NCI-H2029 (cell line): ENCODE measurements at places on chromosomes 5 and 9.

DNA sequence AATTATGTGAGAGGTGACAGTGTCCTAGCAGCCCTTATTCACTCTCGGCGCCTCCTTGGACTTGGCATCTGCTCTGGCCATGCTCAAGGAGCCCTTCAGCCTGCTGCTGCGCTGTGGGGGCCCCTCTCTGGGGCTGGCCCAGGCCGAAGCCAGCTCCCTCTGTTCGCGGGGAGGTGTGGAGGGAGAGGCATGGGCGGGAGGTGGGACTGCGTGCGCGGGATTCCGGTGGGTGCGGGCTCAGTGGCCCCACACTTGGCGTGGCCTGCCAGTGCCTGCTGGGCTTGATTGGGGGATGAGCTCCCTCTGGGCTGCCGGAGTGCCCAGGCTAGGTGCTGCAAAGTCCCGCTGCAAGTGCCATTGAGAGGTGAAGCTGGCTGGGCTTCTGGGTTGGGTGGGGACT lies 12.9 kb upstream of the DMRTA1 start:
- no peak for DNase-seq

DNA sequence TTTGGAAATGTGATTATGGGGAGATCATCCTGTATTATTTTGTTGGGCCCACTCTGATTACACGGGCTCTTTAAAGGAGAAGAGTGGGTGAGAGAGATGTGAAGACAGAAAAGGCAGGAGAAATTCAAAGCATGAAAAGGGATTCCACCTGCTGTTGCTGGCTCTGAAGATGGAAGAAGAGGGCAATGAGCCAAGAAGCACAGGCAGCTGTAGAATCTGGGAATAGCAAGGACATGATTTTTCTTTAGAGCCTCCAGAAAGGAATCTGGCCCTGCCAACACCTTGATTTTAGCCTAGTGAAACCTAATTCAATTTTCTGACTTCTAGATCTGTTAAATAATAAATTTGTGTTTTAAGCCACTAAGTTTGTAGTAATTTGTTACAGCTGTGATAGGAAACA lies 11.3 kb downstream of the C9 start:
- no peak for DNase-seq

DNA sequence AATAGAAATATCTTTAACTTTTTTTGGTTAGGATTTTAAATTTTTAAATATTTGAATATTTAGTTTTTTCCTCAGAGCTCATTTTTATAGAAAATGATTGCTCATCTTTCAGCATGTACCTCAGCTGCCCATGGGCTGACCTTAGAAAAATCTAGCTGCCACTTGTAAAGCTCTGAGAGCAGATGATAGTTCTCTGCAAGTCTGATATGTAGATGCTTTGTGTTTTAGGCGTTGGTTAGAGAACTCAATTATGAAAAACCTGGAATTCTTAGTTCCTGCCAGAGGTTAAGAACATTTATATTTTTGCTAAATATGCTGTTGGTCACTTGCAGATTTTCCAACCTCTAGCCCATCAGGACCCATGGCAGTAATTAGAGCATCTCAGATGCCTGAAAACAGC lies 15.1 kb downstream of the OTULIN start:
- no peak for DNase-seq

DNA sequence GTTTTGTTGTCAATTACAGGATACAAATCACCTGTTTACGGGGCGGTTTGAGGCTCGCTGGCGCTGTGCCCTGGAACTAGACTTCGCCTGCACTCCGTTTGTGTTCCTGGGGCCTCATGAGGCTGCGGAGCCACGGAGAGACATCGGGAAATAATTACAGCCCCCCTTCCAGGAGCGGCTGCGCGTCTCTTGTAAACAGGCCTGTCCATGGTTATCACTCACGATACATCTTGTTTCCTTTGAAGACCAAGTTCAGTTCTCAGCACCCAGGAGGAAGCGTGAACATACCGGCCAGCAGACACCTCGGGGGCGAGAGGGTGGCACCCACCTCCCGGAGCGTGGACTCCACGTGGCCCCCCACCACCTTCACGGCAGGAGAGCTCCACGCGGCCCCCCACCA lies 297.1 kb upstream of the IRX4 start:
- no peak for DNase-seq

DNA sequence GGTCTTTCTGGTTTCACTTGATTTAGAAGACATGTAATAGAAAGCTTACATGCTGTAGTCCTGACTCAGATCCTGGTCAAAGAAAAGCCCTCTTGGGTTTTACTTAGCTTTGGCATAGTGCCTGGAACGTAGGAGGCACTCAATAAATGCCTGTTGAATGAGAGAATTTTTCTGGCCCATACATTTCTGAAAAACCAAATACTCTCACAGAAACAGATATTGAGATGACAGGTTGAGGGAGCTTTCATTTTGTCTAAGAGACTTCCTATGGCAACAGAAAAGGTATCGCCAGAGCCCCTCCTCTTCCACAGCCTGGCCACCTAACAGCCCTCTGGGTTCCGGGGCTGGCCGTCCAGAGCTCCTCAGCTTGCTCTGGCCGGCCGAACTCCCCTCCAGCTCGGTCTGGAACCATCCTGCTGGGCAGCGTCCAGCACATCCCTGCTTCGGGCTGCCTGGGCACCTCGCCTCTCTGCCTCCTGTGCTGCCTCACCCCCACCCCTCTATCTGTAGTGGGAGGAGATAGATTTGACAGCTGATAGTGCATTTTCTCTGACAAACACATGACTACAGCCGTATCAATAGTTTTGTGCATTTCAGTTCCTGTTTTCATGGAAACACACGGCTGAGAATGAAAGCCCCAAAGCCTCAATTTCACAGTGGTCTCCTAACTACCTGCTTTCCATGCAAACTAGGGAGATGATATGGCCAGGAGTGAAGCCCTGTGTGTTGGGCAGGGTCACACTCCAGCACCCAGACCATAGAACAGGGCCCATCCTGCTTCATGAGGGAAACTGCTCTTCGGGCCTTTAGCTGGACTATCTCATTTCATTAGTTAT lies 1.1 kb downstream of the IL4 start:
- DNase-seq = no peak

DNA sequence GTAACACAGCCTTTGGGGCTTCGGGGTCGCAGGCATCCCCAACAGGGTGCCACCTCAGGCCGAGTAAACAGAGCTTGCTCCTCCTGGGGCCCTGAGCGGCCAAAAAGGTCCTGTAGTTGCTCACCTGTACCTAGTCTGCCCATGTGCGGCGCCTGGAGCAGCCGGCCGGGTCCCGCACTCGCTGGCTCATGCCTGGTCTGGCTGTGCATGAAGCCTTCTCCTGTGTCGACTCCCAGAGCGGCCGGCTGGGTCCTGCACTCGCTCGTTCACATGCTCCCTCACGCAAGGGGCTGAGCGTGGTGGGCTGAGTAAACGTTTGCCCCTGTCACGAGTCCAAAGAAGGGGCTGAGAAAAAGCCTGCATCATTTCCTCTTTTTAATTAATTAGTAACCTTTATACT lies 162.4 kb upstream of the TUT7 start:
- no peak for DNase-seq
